Neural progenitor cell (in vitro differentiated cells): ENCODE measurements at places on chromosomes 2 and 18. TPM values are rescaled to one million over a fixed set of nuclear protein-coding genes. Genes with fewer than 3 reads are reported as not detected.

DNA sequence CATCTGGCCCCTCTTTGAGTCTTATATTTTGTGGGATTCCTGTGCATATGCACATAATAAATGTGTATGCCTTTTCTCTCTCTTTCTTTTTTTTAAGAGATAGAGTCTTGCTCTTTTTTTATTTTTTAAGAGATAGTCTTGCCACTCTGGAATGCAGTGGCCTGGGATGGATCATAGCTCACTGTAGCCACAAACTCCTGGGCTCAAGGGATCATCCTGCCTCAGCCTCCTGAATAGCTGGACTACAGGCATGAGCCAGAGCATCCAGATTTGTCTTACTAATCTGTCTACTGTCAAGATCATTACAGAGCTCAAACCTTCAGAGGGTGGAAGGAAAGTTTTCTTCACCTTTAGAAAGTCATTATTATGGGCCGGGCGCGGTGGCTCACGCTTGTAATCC is 342.2 kb upstream of the LRRTM4 start:
- no peaks in the 10 kb centered on the region for H3K4me1 ChIP-seq
- no peaks in the 10 kb centered on the region for H3K27me3 ChIP-seq
- no peak overlapping the region for H3K27ac ChIP-seq
- H3K4me3 ChIP-seq, result no peak overlapping the region
- DNase-seq, result no peak

IMPACT gene
- 41.6 and 66.5 TPM in 2 replicates for total RNA-seq

- DNase-seq, result peak; percentile 61
- H3K36me3 ChIP-seq, result no peaks in the 10 kb centered on the region
- peaks cover 22% of the 10 kb centered on the region for H3K27me3 ChIP-seq
- H3K27ac ChIP-seq, result no peak overlapping the region
- peaks cover 11% of the 10 kb centered on the region for H3K4me1 ChIP-seq
Measured at GRCh38 chr2:156340804-156341451, 8.4 kb upstream of the NR4A2 start.

DNA sequence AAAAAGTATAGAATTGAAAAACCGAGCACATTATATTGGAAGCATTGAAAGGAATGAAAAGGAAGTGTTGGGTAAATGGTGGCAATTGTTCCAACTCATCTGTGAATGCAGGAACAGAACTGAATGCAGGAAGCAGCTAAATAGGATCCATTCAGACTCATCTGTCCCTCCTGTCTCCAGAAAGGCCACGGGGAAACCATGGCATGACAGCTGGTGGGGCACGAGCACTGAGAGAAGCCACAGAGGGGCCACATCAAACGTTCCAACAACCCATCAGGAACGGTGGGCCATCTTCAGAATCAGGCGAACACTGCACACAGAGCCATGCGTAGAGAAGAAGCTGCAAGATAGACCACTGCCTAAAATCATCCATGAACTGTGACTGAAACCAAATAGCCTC is 138.5 kb upstream of the SLC35G4 start:
- H3K4me1 ChIP-seq, result no peaks in the 10 kb centered on the region
- H3K27ac ChIP-seq, result no peak overlapping the region
- H3K27me3 ChIP-seq, result no peaks in the 10 kb centered on the region
- H3K4me3 ChIP-seq, result no peak overlapping the region
